ENCODE measurements at places on chromosomes 2 and 18.
A peak's percentile ranks its signal among the peaks of the same experiment; 100 is the strongest.

- DNase-seq: peak; percentile 48
These were observed 36.4 kb downstream of the WDSUB1 start for GRCh38 chr2:159249990-159250715.

- DNase-seq: no peak
These were observed 144.2 kb upstream of the OTOS start for GRCh38 chr2:240284503-240285259.

DNA sequence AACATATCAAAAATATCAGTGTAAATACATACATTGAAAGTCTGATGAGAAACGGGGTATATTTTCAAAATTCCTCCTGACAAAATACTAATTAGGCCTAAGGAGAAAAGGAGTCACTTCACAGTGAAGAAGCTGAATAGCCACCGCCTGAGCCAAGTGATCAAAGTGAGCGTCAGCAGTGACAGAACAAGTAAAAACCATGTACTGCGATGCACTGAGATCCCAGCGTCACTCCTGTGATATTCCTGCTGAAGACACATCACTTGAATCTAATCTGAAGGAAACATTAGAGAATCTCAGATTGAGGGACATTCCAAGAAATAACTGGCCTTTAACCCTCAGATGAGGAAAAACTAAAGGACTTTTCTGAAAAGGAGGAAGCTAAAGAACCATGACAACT, 285.3 kb downstream of the EN1 start:
- no peak for DNase-seq

GRCh38 chr2:215422676-215423075, 13.2 kb downstream of the FN1 start:
- no peak for DNase-seq

GRCh38 chr2:216289470-216289869, 82.8 kb downstream of the MARCHF4 start:
- DNase-seq: no peak

- no peak for DNase-seq
These were observed 23.2 kb downstream of the ACKR3 start for GRCh38 chr2:236592821-236593220.

- DNase-seq: no peak
These were observed 277.7 kb upstream of the ACVR2A start for GRCh38 chr2:147567136-147567535.

DNA sequence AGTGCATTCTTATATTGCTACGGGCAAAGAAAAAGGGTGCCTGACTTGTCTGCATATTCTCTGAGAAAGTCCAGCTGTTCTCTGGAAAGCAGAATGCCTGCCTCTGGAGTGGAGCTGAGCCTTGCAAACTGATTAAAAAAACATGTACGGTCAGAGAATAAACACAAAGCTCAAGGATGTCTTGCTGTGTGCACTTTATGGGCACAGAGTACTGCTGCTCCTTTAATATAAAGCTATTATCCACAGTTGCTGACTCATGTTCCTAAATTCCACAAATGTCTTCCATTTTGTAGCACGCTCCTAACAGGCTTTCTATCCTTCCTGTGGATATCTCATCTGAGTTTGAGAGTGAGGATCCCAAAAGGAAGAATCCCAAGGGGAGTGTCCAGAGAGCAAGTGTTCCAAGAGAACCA, 229.0 kb downstream of the MREG start:
- no peak for DNase-seq

GRCh38 chr2:194004590-194005206, 1652.3 kb upstream of the SLC39A10 start:
- DNase-seq: no peak

DNA sequence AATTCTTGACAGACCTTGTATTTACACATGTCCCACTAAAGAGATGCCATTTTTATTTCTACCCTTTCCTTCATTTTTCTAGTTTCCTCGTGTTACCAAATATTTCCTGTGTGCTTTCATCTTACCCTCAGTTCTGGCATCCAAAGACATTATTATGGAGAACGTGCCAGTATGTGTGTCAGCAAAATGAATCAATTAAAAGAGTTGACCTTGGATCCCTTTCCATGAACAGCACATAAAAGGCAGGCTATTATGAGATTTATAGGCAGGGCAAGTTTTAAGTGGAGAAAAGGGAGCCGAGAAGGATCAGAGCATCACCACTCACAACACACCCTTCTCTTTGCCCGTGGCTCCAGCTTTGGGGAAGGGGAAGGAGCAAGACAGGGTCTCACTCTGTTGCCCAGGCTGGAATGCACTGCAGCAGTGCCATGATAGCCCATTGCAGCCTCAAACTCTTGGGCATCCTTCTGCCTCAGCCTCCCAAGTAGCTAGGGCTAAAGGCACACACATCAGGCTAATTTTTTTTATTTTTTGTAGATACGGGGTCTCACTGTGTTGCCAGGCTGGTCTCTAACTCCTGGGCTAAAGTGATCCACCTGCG, 149.9 kb downstream of the GFPT1 start:
- no peak for DNase-seq

DNA sequence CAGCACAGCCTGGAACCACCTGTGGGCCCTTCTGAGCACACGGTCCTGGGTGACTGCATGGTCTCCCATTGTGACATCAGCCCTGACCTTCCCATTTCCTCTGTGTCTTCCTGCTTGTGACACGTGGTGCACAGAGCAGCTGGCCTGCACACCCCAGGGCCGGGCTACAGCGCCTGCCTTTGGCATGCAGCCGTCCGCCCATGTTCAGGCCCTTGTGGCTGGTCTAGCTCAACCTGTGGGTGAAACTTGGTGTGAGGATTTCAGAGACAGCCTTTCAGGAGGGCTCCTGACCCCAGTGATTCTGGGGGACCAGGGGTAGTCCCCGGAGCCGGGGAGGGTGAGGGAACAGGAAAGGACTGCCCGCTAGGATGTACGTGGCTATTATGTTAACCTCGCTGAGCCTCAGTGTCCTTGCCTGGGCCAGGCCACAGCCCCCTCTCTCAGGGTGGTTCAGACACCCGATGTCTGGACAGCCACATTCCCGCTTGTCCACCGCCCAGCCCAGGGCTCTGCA, 284.8 kb upstream of the HS6ST1 start:
- no peak for DNase-seq

DNA sequence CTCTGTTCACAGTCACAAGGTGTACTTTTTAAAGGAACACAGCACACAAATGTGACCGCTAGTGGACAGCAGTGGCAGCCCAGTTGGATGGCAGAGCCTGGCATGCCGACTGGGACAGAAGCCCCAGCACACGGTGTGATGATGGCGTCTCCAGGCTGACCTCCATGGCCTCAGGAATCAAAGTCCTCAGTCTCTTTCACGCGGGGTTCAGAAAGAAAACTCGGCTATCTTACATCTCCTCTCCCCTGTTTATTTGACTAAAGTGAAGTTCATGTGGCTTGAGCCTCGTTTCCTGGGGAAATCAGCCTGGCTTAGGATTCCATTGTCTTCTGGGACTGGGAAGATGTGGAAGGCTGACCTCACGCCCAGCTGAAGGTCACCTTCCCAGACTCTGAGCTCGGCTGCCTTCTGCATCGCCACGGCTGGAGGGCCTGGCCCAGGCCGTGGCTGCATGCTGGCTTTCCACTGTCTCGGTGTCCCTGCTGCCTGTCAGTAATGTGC, 56.1 kb downstream of the ASAP2 start:
- no peak for DNase-seq

GRCh38 chr2:25744055-25744454, 70.7 kb upstream of the DTNB start:
- no peak for DNase-seq

GRCh38 chr2:235043762-235044500, 92.1 kb downstream of the SH3BP4 start:
- no peak for DNase-seq

DNA sequence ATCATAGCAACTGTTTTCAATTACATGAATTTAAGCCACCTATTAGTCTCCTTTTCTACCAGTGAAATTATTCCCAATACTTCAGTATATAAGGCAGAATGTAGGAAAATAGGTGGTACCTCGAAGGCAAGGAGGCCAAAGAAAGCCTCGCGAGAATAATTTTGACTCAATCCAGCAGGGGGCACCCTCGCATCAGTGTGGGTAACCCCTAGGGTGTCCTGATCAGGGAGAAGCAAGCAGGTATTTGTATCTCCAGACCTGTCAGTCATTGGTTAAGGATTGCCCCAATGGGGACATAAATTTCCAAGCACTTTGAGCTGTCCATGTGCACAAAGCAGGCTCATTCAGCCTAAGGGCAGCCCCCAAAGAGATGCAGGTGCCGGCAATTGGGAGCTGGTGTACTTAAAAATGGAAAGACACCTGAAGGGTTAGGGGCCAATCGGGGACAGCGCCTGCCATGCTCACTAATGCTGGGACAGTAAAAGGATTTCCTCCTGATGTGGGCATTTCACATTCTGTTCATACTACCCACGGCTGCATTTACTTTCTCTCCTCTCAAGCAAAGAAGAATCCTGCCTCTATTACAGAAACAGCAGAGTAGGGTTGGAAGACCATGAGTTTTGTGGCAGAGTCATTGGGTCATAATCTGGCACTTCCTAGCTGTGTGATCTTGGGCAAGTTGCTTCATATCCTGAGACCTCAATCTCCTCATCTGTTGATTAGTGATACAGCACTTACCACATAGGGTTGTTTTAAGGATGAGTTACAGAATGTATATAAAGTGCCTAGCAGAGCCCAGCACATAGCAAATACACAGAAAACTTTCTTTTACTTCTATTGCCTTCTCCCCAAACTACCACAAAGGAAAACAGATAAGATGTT, 136.1 kb downstream of the ICOS start:
- peak; percentile 17 for DNase-seq

GRCh38 chr2:71546777-71547281, 93.5 kb downstream of the DYSF start:
- DNase-seq: no peak

DNA sequence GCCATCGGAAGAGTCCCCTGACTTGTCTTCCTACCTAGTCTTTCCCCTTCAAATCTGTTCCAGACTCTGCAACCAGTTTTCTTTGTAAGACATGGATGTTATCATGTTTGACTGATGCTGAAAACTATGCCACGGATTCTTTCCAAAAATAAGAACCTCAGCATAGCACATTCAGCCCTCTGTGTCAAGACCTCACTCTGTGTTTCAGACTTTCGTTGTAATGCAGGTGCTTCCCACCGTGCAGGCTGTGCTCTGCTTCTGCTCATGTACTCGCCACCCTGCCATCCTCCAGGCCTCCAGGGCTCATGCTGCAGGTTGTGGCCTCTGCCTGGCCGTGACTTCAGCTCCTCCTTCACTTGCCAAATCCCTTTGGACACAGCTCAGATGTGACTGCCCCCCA, 347.0 kb upstream of the RAB12 start:
- no peak for DNase-seq

GRCh38 chr18:47215554-47216138, 35.8 kb downstream of the SKOR2 start:
- peak; percentile 21 for DNase-seq

- DNase-seq: no peak
These were observed 19.0 kb upstream of the MYO1B start for GRCh38 chr2:191226196-191226595.

DNA sequence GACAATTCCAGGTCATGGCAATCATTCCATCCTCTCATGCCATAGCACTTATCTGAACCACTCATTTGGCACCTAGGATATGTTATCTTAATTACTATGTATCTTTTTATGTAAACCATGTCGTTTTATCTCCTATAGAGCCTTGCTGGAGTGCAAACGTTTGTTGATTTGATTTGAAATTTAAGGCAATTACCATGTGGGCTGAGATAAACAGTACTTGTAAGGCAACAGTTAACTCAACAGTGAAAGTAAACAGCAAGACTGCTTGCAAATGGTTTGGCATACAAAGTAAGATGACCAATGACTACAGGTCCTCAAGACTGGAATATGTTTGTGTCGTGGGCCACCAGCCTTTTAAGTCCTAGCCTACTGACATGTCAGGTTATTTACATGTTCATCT, 133.7 kb upstream of the ZFP36L2 start:
- DNase-seq: no peak

GRCh38 chr2:70616168-70616694, 62.6 kb upstream of the TGFA start:
- DNase-seq: no peak

GRCh38 chr2:21024198-21024597, 19.7 kb downstream of the APOB start:
- no peak for DNase-seq

DNA sequence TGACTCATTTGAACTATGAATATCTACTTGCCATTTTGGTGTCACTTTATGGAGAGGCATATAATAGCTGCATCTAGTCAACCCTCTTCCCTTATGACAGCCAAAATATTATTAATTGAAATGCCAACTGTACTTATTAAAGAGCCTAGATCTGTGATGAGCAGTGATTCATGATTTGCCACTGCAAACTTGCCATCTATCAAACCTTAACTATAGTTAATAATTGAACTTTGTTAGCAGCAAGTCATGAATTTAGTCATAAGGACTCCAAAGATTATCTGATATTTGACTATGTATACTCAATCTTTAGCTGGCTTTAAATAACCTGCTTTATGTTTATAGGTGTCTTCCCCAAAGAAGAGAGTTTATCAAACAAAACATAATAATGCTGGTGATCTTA, 116.4 kb upstream of the VWC2L start:
- no peak for DNase-seq

- DNase-seq: no peak
These were observed 127.3 kb upstream of the IL1R2 start for GRCh38 chr2:101864426-101864825.

- no peak for DNase-seq
These were observed 143.7 kb downstream of the IRS1 start for GRCh38 chr2:226655871-226656270.

DNA sequence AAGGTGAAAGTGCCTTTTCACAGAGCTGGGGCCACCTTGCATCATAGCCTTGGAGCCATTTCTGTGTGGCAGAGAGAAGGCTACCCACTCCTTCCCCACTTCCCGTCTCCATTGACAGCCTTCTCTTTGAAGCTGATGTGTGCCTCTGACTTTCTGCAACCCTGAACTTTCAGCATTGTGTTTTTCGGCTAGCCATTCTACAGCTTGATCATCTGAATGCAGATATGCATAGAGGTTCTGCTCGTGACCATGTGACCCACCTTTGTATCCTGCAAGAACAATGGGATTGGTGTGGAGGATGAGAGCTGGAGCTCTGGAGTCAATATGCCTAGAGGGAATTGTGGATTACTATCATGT, 69.1 kb upstream of the KCNE4 start:
- no peak for DNase-seq

- DNase-seq: no peak
These were observed 528.8 kb downstream of the CPS1 start for GRCh38 chr2:211085056-211085680.

GRCh38 chr18:76406791-76407190, 88.3 kb downstream of the ZNF516 start:
- no peak for DNase-seq

- no peak for DNase-seq
These were observed 31.6 kb downstream of the EPB41L3 start for GRCh38 chr18:5512176-5512575.

- no peak for DNase-seq
These were observed 376.5 kb upstream of the ACVR2A start for GRCh38 chr2:147468349-147468748.

GRCh38 chr2:239309398-239310245, 91.2 kb downstream of the HDAC4 start:
- no peak for DNase-seq

- no peak for DNase-seq
These were observed 42.6 kb upstream of the HNRNPA3 start for GRCh38 chr2:177169810-177170514.

All from posterior cingulate gyrus (tissue), 11 donors.